ENCODE measurements at places on chromosomes 7 and 10.

GRCh38 chr7:94406696-94407095, 12.0 kb downstream of the COL1A2 start:
- DNase-seq: no peak

DNA sequence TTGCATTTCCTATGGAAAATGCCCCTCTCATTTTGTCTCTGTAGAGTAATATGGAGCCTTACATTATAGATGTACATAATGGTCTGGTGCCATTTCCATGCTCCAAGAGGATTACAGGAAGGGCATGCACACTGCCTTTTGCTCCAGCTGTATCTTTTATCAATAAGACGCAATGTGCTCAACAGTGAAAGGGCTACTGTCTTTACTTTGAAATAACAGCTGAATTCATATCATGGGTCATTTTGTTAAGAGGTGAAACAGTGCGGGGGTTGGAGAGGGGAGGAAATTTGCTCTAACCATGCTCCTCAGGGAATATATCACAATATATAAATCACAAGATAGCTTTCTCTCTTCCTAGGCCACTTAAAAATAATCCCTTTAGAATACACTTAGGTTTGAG, 77.7 kb downstream of the ICA1 start:
- no peak for DNase-seq

DNA sequence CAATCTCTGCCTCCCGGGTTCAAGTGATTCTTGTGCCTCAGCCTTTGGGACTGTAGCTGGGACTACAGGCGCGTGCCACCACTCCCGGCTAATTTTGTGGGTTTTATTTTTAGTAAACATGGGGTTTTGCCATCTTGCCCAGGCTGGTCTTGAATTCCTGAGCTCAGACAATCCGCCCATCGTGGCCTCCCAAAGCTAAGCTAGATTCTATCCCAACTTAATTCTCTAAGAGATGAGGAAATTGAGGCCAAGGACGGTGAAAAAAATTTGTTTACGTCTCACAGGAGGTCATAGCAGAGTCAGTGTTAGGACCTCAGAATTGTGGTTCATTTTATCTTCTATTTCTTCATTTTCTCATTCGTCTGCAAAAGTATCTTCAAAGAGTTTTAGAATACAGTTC, 6.1 kb downstream of the CCAR1 start:
- DNase-seq: no peak

- DNase-seq: no peak
Measured at GRCh38 chr7:477626-478220, 41.9 kb downstream of the PDGFA start.
